Stimulated activated naive CD8-positive, alpha-beta T cell treated with anti-CD3 and anti-CD28 coated beads, Interleukin-15, amount 100 ng/mL, for 72 hours (primary cell): ENCODE measurements at places on chromosomes 7 and 10.

- no peak for DNase-seq
These were observed 1071.1 kb downstream of the XPNPEP1 start for GRCh38 chr10:108852211-108852610.

- peak; percentile 11 for DNase-seq
These were observed 95.5 kb downstream of the PPP1R17 start for GRCh38 chr7:31782411-31782991.

DNA sequence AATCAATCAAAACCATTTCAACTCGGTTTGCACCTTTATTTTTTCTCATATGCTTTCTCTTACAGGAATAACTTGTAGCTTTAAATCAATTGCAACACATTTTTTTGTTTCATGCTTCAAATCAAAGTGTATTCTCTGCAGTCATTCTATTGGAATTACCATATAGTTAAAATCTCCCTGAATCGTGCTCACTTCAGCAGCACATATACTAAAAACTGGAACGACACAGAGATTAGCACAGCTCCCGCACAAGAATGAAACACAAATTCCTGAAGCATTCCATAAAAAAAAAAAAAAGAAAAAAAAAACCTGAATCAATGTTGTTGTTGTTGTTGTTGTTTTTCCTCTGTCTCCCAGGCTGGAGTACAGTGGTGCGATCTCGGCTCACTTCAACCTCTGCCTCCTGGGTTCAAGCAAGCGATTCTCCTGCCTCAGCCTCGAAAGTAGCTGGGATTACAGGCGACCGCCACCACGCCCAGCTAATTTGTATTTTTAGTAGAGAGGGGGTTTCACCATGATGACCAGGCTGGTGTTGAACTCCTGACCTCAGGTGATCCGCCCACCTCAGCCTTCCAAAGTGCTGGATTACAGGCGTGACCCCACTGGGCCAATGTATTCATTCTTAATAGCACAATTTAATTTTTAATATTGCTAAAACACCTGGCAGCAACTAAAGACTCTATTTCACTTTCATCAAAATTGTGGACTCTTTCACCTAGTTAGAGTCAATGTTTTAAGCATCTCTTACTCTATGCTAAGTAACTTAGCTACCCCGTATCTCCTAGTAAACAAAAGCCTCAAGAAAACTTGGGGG, 26.3 kb downstream of the ANKRD61 start:
- no peak for DNase-seq

GRCh38 chr7:105352018-105352612, 36.6 kb downstream of the SRPK2 start:
- peak; percentile 66 for DNase-seq

- DNase-seq: no peak
These were observed 79.6 kb downstream of the SEC61G start for GRCh38 chr7:54679490-54679817.

DNA sequence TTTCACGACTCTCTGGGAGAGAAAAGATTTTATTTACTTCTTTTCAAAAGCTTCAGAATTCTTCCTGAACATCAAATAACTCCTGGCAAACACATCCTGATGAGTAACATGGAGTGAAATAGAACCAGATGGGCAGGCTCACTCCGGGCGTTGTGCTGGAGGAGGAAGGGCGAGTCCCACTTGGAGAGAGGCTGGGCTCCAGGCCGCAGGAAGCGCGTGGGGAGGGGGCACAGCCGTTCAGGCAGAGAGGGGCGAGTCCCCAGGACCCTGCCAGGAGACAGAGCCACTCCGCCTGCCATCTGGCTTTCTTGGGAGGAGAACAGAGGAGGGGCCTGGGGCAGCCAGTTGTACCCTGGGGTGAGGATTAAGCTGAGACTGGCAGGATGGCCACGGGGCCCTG, 265.9 kb upstream of the ZMIZ1 start:
- no peak for DNase-seq

DNA sequence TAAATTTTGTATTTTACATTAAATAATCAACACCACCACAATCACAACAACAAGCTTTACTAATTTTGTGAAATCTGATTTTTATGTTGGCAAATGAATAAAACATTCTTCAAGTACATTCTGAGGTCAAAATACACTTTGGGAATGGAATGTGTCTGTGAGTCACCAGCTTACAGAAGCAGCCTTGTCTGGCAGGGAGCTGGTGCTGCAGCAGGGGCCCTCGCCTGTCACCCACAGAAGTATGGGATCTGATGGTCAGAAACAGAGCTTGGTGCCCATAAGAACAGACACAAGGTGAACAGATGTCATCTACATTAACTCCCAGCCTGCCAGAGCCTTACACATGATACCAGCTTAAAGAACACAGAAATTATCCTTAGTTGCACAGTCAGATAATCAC, 496.9 kb downstream of the CCSER2 start:
- DNase-seq: no peak

GRCh38 chr7:142566271-142566670, 183.0 kb upstream of the PRSS1 start:
- DNase-seq: no peak

- DNase-seq: no peak
These were observed 235.1 kb downstream of the SEMA3E start for GRCh38 chr7:83413831-83414230.

DNA sequence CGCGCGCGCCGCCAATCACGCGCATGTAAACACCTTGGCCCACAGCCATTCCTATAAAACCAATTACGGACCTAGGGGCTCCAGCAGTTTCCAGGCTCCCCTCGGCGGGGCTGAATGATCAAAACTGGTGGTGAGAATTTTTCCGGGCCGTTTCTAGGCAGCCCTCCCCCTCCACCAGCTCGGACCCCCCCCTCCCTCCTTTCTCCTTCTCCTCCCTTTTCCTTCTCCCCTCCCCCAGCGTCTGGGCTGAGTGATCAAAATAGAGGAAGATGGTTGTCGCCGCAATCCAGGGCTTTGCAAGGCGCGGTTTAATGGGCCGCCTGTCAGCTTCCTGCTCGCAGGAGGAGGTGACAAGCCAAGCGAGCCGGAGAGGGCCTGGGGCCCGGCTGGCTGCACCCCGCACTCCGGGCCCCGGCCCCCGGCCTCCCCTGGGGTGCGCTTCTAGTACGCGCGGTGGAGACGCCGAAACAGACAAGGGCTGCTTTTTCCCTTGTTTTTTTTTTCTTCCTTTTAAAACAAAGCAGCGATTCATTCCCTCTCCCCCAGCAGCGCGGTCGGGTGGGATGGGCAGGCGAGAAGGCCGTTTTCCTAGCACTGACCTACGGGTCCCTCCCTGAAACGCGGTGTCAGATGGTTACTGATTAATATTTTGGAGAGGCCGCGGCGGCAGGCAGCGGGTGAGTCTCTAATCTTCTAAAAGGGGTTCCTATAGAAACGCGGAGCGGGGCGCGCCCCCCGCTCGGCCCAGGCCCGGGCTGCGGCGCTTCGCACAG, 528 bp upstream of the TNRC18 start:
- peak; percentile 43 for DNase-seq

GRCh38 chr10:102421507-102421756, 796 bp downstream of the FBXL15 start:
- DNase-seq: no peak

GRCh38 chr10:23481363-23481961, 42.6 kb downstream of the OTUD1 start:
- DNase-seq: no peak
